ENCODE measurements at places on chromosomes 2 and 18.

DNA sequence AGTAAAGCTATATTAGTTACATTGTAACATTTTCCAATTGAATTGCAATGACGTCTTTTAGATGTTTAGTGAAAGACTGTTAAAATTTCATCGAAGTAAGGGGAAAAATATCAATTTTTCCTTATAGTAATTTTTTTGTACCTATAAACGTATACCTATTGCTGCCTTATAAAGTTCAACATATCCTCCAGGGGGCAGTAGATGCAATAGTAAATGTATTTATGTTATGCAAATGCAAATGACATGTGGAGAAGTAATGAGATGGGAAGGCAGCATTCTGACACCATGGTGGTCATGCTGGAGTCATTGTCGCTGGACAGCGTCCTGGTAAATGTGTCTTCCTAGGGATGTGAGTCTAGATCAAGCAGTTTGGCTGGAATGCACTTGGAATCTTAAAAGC, 38.7 kb downstream of the MSTN start:
- DNase-seq, result peak; percentile 50

DNA sequence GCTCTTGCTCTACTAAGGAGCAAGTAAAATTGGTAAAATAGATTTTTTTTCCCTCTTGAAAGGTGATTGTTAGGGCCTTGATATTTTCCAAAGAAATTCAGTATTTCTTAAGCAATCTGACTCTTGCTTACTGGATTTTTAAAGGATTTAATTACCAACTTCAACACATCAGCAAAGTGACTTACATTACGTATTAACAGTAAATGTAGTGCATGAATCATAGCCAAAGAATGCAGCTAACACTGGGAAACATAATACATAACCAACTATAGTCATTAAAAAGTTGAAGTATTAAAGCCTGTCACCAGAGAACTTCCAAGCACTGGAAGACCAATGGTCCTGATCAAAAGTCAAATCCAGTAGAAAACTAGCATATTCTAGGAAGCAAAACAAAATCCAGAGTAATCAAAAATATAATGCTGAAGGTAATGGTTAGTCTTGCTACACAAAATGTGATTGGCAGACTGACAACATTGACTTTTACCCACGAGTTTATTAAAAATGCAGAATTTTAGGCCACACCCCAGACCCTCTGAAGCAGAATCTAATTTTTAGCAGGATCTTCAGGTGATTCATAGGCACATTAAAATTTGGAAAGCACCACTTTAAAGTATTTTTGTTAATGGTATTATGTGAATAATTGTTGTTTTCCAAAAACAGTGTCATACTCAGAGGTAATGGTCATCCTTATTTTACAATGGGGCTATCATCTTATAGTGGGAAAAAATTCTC, 31.8 kb upstream of the CAVIN2 start:
- DNase-seq, result no peak

GRCh38 chr18:26746398-26746797, 119.1 kb downstream of the AQP4 start:
- no peak for DNase-seq

DNA sequence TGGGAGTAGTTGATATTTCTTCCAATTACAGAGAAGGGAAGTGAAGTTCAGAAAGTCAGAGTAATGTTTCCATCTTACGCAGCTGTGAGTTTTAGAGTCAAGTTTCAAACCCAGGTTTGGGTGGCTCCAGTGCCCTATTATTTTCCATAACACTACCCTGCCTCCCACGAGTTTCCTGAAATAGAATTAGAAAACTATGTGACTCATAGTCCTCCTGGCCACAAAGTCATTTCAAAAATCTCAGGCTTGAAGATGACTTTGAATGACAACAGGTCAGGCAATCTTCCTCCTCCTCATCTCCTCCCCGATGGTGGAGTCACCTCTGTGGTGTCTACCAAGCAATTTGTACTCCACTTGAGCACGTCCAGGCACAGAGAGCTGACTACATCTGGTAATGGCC, 212.3 kb upstream of the TRIB2 start:
- no peak for DNase-seq

DNA sequence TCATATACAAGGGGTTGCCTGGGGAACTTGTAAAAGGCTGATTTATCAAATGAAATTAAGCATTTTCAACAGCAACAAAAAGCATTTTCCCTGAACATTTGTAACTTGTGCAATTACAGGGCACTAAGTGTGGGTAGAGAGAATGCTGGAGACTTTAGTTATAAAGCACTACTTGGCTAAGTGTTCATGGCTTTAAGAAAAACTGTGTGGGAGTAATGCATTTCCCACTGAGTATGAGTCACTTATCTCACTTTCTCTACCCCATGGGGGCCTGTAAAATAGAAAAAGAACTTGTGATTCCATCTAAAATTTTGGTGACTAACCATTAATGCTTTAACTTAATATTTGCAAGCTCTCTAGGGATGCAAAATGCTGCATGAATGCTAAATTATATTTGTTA, 193.4 kb downstream of the CCDC102B start:
- no peak for DNase-seq

GRCh38 chr2:149145314-149146295, 107.1 kb downstream of the LYPD6B start:
- DNase-seq, result no peak

GRCh38 chr2:72291059-72291458, 143.4 kb upstream of the CYP26B1 start:
- DNase-seq, result no peak

GRCh38 chr2:165113414-165113813, 90.4 kb downstream of the SCN3A start:
- no peak for DNase-seq

DNA sequence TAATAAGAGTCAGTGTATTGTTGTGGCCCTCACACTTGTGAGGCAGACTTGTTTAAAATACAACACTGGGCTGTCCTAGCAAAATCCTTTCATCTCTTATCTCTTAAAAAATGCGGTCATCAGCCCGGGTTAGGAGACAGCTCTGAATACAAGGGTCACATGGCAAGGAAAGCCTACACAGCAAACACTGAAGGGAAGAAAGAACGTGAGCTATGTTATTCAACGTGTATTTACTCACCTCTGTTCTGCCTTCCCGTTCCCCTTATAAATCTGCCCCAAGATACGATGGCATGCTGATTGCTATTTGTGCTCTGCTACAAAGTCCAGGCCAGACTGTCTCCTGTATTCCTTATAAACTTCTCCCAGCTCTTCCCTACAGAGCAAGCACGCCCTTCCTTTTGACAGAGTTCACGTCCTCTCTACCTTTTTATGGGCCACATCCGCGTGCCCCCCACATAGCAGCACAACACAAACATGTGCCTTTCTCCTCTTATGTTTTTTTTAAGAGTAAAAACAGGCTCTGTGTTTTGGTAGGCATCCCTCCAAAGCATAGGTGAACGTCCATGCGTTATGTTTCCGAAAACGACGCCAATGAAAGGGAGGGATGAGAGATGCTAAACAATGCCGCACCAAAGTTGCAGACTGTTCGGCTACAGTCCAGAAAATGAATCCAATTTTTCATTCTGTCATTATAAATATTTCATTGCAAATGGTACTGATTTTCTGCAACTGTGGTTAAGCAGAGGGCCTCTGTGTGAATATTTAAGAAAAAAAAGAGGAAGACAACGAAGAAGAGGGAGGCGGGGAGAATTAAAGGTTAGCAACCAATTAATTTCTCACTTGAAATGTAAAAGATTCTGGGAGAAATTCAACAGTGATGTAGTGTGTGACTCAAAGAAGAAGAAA, 274.7 kb downstream of the ZNF521 start:
- DNase-seq, result no peak

- DNase-seq, result no peak
These were observed 257.7 kb downstream of the PTGR3 start for GRCh38 chr18:74951165-74951760.

DNA sequence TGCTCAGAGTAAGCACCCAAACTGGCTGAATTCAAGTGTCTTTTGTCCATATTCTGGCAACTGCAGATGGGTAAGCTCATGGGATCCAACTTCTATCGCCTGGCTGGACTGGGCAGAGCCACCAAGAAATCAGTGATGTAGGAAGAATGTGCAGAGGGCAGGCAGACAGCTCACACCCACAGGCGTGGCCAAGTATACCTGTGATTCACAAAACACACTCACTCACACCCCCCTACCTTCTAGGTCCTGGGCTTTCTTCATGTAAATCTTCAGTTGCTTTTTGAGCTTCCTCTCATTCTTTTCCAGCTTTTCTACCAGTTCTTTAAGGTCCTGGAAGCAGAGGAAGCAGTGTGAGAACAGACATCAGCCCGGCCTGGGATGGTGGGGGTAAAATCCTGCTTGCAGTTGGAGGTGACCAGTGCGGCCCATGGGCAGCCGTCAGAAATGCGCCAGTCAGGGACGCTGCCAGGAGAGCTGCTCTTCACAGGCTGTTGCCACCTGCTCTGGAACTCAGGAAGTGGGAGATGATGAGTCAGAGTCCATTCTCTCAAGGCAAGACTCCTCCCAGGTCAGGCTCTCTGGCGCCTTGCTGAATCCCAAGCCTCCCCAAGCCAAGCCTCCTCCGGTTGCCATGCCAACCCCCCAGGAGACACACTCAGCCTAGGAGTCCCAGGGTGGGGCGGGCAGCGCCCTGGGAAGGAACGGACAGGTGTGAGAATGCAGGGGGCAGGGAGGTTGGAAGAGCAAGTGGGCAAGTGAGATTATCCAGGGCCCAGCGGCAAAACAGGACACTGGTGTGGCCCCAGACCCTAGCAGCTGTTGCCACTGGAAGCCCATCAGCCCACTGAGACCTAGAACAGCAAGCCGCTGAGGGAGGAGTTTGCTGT, 36.2 kb upstream of the ACAA2 start:
- no peak for DNase-seq

DNA sequence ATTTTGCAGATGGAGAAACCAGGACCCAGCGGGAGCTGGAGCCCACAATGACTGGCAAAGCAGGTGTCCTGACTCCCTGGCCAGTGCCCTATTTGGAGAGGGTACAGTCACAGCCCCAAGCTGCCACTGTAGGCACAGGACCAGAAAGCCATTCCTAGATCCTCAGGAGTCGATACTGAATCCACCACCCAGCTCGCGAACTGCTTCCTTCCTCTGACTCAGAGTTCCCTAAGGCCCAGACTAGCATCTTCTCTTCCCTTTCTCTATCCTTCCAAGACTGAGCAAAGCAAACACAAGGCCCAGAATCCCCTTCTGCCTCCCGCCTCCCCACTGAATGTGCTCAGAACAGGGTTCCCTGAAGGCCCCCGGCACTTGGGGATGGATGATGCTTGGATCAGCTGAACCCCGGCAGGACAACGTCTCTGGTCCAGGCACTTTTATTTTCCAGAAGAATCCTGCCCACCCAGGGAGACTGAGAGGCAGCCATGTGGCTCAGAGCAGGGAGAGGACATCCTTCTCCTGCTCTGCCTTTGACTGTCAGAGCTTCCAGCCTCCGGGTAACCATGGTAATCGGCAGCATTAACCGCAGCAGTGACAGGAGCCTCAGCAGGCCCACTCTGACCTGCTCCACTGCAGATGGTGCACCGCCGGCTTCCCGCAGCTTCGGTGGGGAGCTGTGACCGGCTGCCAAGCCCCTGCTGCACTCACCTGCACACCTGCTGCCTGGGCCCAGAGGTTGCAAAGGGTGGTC, 34.8 kb upstream of the KLHL29 start:
- DNase-seq, result no peak

- DNase-seq, result no peak
These were observed 471.1 kb upstream of the SMIM21 start for GRCh38 chr18:75898651-75899050.
